ENCODE measurements at places on chromosomes 16 and 17.

DNA sequence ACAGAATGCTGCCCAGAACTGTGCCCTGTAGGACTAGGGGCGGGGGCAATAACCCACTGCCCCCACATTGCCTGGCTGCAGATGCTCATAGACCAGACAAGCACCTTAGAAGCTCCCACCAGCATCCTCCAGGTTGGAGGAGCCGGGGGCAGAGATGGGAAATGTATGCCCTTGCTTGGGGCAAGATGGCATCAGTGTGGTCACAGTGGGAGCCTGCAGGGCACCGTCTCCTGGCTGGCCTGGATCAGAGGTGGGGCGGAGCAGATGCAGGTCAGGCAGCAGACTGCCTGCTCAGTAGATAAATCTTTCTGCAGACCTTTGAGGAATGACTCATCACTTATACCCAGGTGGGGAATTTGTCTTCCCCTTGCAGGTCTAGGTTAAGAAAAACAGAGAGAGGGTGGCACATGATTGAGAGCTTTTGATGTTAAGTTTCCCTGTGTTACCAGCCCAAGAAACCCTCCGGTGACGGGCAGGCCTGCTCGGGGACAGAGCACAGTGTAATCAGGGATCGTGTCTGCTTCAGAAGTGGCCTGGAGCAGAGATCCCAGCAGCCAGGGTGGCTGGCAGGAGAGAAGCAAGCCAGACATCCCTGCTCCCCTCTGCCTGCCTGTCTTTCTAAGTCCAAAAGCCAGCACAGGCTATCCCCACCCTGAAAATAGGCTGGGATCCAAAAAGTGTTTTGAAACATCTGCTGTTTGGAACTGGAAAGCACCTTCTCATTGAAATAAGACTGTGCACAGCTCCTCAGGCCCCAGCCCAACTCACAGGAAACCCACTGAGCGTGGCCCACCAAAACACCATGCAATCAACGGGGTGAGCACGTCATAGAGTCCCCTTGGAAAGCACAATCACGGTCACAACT, 50.7 kb upstream of the RPL38 start:
- DNase-seq: no peak

DNA sequence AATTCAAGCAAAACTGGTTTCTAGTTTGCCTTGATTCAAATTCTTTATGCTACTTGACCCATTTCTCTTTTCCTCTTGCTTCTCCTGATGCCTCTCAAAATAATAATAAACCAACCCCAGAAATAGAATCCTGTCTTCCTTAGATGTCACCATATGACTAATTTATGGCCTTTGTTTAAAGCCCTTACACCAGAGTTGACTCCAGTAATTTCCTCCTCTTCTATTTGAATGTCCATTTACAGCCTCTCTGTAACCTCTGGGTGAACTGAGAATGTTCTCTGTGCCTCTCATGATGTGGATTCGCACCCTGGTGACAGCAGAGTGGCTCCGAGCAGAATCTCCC, 31.5 kb downstream of the ZFHX3 start:
- no peak for DNase-seq

- DNase-seq: no peak
Measured at GRCh38 chr17:6388416-6388815, 46.5 kb downstream of the AIPL1 start.

DNA sequence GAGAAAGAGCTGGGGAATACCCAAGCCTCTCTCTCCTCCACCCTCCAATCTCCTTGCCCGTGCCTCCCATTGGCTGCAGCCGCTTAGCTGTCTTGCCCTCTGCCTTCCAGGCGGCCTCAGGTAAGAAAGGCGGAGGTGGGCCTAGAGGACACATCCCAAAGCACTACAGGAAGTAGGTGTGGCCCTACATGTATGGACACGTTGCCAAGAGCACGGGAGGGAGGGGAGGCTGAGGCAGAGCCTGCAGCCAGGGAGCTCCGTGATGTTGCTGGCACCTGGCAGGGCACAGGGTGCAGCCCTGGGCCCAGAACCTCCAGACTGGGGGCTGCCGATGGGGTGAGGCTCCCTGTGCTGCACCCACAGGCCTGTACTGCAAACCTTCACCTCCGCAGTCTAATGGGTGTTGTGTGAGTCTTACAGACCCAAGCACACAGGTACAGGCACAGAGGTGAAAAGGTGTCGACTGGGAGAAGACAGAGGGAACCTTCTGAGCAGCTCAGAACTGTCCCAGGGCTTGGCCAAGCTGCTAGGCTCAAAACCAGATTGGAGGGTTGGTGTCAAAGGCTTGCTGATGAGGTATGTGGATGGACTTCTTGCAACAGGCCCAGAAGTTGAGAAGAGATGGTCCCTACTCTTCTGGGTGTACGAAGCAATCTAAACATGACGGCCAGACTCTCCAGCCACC, 23.5 kb upstream of the FOXK2 start:
- no peak for DNase-seq

DNA sequence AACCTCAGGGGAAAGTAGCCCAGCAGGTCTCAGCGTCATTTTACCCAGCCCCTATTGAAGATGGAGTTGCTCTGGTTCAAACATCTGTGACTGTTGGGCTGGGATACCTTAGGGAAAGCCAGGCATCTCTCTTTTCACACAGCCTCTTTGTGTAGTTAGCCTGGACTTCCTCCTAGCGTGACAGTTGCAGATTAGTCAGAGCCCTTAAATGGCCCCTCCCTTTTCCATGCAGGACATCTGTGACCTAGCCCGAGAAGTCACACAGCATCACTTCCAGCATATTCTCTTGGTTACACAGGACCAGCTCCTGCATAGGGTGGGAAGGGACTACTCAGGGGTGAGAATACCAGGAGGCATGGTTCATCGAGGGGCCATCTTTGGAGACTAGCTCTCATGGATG, 375.0 kb upstream of the RBFOX1 start:
- DNase-seq: no peak

GRCh38 chr16:85304337-85304736, 192.1 kb upstream of the CIBAR2 start:
- no peak for DNase-seq

DNA sequence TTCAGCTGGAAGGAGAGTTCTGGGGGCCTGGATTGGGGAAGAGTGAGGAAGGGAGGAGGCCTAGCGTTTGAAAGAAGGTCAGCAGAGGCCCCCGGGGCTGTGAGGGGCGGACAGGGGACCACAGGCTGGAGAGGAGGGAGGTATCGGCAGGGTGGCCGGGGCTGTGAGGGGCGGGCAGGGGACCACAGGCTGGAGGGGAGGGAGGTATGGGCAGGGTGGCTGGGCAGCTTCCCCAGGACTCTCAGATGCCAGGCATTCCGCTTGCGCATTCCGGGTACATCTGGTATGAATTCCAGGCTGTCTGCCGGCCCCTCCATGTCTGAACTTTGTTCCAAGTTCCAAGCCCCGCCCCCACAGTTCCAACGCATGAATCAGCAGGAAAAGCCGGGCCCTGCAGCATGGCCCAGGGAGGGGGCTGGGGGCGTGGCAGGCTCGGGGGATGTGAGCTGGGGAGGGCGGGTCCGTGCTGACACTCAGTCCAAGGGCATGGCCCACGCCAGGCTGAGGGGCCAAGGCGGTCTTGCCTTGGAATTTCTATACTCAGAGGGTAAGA, 4.3 kb upstream of the TLCD2 start:
- peak; percentile 98 for DNase-seq

DNA sequence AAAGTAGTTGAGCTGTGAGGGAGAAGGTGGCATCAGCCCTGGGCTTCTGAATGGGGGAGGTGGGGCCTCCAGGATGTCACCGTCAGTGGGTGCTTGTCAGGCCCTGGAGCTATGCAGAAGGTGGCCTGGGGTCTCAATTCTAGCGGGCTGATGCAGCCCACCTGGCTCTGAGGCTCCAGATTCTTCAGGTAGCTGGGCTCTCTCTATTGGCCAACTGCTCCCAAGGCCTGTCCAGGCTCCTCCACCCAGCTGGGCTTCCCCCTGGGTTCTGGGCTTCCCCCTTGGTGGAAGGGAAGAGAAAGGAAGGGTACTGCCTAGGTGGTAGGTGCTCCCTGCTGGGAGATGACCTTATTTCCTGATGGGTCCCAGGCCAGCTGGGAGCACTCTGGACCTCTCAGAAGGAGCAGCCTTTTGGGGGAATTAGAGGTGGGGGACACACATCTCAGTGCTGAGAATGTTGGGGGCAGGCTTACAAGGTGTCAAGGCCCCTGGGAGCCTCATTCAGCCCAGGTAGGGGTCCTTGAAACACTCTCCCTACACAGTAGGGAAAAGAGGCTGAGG, 1728.3 kb downstream of the TP53TG3F start:
- no peak for DNase-seq

DNA sequence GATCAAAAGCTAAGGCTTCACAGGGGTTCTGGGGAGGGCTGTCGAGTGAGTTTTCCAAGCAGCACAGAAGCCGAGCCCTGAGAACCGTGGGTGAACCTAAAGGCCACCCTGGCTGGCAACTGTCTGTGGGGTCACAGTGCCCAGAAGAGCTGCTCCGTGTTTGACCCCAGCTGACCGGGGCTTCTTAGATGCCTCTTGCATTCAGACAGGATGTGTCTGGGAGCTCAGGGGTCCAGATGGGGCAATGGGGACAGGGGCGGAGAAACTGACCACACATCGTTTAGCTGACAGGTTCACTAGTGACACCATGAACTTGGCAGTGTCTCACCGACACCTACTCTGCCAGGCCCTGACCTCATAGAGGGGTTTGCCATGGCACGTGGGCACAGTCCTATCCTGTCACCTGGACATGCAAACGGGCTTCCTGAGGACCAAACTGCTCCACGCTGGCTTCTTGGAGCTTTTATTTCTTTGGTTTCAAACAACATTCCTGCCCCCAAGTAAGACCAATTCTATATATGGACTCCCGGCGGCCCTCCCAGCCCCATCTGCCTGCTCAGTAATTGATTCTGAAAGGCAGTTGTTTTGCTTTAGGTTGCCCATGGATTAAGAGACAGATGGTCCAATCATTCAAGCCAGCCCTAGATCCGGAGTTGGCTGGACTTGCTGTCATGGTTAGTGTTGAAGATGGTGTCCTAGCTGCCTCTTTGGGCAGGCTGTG, 22.2 kb downstream of the WSCD1 start:
- DNase-seq: no peak

DNA sequence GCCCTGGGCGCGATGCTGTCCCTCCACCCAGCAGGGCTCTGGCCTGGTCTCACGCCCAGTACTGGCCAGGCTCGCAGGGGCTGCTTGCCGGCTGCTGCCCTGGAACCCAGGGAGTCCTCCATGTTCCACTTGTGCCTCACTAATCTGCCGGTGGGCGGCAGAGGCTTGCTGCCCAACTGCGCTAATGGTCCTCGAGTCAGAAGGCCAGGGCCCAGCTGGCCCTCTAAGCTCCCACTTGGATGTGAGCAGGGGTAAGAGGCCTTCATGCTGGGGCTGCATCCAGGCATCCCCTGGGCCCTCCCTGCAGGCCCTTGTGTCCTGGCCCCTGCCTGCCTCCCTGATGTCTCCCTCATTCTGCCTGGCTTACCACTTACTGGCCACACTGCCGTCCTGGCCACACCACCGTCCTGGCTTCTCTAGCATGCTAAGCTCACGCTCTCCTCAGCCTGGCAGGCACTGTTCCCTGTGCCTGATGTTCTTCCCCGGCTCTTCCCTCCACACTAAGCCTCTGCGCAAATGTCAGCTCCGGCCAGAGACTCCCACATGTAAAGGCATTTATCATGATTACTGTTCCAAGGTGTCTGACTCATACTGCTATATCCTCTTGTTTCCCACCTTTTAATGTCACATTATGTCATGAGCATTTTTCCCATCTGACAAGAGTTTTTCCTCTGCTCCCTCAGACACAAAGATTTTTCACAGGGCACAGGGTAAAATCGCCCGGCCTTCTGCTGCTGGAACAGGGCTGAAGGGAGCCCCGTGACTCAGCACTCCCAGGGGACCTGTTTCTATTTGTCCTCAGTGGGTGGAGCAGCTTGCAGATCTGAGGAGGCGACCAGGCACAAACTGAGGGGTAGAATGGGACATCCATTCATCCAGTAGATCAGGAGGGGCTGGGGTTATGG, 15.9 kb downstream of the B9D1 start:
- DNase-seq: peak; percentile 88

- no peak for DNase-seq
Measured at GRCh38 chr17:73679476-73679875, 35.2 kb upstream of the SDK2 start.

Measured in A673 (cell line).